ENCODE measurements at places on chromosomes 2 and 18. TPM values are rescaled to one million over a fixed set of nuclear protein-coding genes. Genes with fewer than 3 reads are reported as not detected.

DNA sequence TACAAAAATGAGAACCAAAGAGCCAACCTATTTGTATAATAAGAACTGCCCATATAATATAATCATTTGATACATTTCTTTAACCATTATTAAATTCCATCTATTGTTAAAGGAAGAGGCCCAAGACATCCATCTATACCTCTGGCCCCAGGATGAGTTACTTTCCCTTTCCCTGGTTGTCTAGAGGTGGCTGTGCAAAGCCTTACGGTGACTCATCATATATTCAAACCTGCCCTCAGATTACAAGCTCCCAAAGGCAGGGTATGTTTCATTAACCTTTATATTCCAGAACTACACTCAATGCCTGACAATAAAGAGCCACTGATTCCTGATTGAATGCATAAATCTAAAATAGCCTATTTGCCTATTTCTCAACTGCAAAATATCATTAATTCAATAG, 105.8 kb upstream of the PID1 start:
- DNase-seq = peak; percentile 13

The UBXN4 gene
- 45.2 TPM for total RNA-seq

The EVX2 gene
- not detected for total RNA-seq

The MARCHF4 gene
- total RNA-seq = 4.1 TPM

- DNase-seq = no peak
Observed at GRCh38 chr2:150426315-150426714, 61.2 kb downstream of the RND3 start.

The LCLAT1 gene
- 27.0 TPM for total RNA-seq

- no peak for DNase-seq
Observed at GRCh38 chr2:238988105-238988504, 140.2 kb downstream of the TWIST2 start.

DNA sequence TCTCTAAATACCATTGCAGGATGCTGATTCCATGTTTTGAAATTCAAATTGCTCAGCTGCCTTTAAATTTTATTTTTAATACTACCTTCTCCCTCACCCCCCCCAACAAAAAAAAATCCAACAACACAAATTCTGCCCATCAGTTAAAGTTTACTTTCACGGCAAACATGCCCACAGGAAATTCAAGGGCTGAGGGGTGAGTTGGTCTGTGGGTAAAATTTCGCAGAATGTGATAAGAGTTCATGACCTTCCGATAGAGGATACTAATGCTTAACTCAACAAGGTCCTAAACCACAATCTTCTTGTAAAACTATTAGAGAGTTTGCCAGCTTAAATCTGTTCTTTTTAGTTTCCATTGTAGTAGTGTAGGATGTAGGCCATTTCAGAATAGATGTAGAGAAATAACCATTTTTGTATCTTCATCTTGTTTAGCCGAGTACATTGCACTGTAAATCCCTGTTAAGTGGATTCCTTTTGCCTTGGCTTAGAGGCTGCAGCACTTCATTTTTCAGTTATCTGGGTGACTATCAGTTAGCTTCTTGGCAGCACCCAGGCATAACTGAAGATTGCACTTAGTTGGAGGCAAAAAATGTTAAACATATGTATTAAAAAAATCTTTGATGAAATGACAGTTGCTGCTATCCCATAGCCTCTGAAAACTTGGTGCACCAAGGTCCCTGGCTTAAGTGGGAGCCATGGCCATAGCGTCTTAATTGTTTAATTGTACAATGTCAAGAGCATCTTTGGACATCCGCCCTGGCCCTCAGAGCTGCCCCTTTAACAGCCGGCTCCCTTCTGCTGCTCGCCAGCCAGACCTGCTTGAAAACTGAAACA, 232.3 kb downstream of the HAUS1 start:
- no peak for DNase-seq

DNA sequence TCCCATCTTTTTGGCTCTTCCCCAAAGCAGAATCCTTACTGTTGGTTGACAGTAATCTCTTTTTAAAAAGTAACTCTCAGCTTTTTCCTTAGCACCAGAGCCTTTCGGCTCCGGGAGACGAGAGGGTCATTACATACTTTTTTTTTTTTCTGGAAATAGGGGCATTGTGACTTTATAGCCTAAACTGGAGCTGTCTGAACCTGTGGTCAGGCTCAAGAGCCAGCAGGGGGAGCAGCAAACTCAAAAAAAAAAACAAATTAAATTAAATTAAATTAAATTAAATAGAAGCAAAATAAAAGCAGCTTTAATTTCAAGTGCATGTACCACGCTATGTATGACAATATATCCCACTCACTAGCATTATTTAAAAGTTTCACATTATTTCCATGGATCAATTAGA, 156.6 kb downstream of the DTNA start:
- DNase-seq = no peak

The HOXD9 gene
- total RNA-seq = 2.5 TPM

The SLC25A12 gene
- 23.1 TPM for total RNA-seq

DNA sequence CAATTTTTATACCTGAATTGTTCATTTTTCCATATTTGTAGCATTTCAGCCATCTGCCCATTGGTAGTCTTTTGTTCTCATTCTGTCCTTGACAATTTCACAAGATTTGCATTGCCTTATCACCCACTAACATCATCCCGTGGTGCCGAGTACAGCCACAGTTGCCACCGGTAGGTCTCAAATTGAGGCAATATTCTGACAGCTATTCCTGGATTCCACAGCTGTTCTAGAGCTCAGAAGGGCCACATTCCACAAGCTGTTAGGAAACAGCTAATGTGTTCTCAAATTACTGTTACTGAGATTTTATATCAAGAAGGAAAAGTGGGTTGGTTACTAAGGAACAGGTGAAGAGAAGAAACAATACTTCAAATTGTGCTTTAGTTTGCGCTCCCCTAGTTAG, 178.8 kb downstream of the RPRM start:
- DNase-seq = no peak

The ASB18 gene
- total RNA-seq = not detected

The ANKRD30B gene
- not detected for total RNA-seq

The SERPINB13 gene
- total RNA-seq = not detected

DNA sequence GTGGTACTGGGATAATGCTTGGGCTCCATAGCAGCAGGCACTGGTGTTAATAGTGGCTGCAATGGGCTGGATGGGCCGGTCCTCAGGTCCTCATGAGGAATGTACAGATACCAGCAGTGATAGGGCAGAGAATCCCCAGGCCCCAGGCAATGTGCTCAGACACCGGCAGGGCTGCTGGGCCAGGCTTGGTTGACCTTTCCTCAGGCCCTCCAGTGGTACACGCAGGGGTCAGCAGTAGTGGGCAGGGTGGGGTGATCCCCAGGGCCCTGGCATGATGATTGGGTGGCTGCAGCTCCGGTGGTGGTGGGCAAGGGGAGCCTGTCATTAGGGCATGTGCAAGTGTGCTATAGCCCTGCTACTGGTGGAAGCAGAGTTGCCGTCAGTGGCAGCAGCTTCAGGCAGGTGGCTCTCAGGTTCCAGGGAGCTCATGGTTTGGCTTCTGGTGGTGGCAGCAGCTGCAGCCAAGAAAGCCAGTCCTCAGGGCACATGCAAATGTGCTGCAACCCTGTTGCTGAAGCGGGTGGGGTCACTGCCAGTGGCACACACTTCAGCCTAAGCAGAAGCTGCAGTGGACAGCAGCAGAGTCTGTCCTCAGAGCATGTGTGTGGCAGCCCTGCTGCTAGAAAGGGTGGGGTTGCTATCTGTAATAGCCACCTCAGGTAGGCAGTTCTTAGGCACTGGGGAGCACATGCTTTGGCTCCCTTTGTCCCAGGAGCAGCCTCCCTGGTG, 56.8 kb downstream of the CCNT2 start:
- DNase-seq = no peak

GRCh38 chr18:28175930-28176697, 816 bp downstream of the CDH2 start:
- DNase-seq = peak; percentile 37

DNA sequence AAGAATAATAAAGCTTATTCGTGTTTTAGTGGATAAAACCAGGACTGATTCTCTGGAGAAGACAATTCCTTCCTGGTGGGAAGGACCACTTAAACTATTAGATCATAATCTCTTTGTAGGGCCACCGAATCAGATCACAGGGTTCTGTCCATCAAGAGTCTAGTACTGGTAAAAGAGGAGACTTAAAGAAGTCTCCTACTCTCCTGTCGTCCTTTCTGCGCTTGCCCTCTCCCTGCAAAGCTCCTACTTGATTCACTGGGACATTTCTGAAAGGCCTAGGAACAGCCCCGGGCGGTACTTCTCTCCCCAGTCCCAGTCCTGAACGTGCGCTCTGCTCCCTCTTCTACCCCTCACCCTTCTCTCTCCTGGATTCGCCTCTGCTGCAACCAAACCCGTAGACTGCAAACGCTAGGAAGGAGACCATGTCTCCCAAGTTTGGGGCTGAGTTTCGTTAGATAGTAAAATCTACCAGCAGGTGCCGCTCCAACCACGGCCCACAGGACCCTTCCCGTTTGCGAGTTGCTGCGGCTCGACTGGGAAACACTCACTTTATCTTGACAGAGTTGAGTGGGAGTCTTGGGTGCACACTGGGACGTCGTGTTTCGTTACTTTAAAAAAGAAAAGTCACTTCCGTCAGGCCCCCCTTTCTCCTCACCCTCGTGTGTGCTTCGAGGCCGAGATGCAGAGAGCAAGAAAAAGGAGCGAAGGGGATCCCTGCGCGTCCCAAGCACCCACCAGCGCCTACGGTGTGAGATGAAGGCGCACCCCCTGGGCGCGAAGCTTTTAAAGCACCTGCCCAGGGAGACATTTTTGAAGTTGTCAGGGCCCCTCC, 923 bp downstream of the FIGLA start:
- DNase-seq = peak; percentile 74

DNA sequence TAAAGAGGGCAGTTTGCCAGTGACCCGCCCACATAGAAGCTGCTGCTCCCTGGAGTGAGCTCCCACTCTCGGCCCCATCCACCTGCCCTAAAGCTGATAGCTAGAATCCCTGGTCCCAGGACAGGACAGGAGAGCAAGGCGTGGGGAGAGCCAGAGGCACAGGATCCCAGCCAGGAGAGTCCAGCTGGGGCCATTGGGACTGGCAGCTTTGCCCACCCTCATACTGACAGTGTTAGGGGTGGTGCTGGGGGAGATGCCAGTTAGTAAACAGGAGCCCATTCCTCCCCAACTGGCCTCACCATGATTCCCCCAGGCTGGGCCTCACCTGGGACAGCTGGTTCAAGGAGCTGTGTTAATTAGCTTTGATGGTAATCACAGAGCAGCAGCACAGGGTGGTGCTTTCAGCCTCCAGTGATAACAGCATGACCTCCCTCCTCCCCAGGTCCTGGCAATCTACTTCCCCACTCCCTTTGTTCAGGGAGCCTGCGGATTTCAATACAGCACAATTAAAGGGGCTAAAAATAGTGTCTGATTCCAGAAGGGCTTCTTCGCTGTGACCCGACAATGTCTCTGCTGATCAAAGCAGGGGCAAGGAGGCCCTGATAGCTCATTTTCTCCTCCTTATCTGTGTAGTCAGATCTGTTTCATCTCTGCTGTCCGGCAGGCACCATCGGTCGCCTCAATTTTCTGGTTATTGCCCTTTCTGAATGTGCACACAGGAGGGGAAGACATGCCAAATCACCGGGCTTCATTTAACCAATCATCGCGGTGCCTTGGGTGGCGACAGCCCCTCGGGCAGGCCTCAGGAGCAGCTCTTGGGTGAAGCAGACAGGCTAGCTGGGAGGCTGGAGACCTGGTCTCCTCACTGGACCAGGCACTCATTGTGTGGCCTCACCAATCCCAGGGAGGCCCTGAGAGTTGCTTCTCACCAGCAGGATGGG, 119.9 kb upstream of the TEX51 start:
- no peak for DNase-seq

DNA sequence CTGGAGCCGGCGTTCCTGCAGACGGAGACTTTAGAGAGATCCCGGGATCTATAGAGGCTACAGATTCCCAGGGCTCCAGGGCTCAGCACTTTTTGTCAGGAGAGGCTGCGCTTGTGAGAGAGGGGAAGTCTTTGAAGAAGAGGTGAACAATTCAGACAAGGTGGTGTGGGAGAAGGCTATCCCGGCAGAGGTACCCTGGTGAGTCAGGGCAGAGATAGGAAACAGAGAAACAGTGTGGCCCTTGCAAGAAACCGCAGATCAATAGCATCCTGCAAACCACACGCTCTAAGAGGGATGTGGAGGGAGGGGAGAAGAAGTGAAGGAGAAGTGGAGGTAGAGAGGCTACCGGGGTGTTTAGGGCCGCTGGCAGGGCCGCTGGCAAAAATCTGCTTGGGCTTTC, 160.5 kb upstream of the APCDD1 start:
- DNase-seq = no peak

DNA sequence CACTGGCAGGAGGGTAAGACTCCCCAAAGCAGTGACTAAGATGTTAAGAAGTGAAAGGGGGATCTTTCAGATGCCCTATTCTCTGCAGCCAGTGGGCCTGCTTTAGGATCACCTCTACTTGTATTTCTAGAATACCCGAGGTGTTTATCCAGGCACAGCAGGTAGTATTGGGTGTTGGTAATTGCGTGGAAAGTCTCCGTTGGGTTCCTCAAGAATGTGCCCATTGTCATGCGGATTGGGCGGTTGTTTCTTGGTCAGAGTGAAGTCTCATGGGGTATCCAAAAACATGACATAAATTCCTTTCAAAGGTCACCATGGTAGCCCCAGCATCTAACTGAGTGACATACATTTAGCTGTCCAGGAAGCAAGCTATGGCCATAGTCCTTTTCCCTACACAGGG, 308.8 kb downstream of the RPIA start:
- no peak for DNase-seq

GRCh38 chr2:1626271-1626681, 118.0 kb downstream of the PXDN start:
- no peak for DNase-seq

GRCh38 chr2:71929482-71929772, 218.2 kb downstream of the CYP26B1 start:
- no peak for DNase-seq

GRCh38 chr2:179946810-179947615, 60.1 kb downstream of the CWC22 start:
- DNase-seq = no peak

DNA sequence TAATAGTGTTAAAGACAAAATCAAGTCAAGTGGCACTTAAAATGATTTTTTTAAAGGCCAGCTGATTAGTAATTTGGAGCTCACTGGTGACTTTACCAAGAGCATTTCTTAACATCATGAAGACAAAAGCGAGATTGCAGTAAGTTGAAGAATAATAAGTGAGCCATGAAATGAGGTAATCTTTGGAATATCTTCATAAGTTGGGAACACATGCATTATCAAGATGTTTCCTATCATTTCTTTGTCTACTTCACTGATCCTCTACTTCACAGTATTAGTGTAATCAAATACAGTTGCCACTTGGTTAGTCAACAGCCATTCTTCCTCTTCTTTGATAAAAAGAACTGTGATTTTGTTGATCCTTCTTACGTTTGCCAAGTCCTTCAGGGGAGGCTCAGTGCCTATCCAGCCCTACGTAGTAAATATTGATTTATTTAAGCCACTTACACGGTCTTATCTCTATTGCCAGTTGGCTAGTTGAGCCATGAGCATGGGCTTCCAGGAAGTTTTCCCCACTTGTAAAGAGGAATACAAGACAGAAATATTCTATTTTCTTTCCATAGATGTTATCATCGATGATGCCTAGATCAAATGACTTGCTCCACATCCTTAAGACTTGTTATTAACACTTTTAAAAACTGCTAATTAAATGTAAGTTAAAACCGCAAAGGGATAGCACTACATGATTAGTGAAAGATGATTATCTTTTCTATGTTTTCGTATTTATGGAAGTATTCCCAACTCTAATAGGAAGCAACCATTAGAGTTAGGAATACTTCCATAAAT, 46.1 kb downstream of the YES1 start:
- no peak for DNase-seq

The HOXD12 gene
- total RNA-seq = not detected

The ZNF804A gene
- total RNA-seq = 1.5 TPM

- DNase-seq = peak; percentile 59
Observed at GRCh38 chr2:54952978-54953456, 97.2 kb downstream of the RTN4 start.

GRCh38 chr18:50127516-50128210, 67.3 kb downstream of the MYO5B start:
- DNase-seq = peak; percentile 19

The REEP1 gene
- 4.1 TPM for total RNA-seq
